Kasumi-1 (cell line): ENCODE measurements at places on chromosomes 1 and 21.

DNA sequence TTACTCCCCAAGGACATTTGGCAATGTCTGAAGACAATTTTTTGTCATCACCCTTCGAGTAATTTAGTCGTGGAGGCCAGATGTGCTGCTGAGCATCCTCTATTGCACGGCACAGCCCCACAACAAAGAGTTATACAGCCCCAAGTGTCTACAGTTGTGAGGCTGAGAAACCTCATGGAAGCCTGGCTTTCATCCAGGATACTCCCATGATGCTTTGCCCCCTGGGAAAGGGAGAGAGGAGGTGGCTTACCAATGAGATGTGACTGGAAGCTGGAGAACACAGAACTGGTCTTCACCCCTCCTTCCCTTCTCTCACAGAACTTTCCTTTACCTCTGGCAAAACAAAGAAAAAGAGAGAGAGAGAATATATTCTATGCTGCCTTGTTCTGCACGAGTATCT lies 150.9 kb upstream of the VAMP3 start:
- no peak for DNase-seq

DNA sequence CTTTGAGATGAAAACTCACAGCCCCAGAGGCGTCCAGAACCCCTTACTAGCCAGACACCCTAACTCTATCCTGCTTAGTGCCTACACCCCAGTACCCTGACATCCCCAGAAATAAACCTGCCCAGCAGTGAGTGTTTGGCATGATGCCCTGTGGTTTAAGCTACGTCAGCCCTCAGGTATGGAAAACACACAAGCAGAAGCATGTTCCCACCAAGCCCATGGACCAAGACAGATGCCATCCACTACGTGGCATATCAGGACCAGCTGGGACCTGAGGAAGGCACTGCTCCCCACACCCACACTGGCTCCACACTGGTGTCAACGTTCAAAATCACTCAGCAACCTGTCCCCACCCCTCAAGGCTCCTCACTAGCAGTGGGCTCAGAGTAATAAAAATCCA lies 116.4 kb downstream of the SYT2 start:
- DNase-seq = no peak

- no peak for DNase-seq
Measured at GRCh38 chr1:193951984-193952383, 765.6 kb upstream of the B3GALT2 start.

- DNase-seq = no peak
Measured at GRCh38 chr1:155300553-155301329, 497 bp downstream of the PKLR start.
